Pons (tissue), 1 donor: ENCODE measurements at places on chromosomes 6 and 20.

DNA sequence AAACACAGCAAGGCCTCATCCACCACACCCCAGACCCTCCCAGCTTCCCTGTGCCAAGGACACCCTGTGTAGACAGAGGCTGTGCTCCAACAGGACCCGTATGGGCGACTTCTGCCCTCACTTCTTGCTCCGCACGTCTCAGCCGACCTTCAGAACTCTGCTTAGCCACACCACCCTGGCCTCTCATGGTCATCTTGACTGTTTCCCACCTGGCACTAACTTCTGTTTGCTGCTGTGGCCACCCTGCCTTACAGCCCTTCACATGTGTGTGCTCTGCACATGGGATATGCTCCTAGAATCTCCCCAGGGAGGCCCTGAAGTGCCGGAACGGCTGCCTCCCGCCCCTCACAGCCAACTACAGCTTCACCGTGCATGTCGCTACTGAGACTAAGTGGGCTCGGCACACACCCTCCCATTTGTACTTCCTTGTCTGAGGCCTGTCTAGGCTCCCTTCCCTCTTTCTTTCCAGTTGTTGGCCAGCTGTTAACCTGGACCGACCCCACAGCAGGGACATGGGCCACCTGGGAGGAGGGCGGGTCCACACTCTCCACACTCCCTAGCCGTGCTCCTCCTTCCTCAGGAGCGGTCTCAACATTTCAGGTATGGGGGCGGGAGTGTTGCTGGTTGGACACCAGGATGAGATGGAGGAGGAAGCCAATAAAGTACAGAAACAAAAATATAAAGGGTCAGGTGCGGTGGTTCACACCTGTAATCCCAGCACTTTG, 69.6 kb downstream of the PYGB start:
- DNase-seq, result no peak

DNA sequence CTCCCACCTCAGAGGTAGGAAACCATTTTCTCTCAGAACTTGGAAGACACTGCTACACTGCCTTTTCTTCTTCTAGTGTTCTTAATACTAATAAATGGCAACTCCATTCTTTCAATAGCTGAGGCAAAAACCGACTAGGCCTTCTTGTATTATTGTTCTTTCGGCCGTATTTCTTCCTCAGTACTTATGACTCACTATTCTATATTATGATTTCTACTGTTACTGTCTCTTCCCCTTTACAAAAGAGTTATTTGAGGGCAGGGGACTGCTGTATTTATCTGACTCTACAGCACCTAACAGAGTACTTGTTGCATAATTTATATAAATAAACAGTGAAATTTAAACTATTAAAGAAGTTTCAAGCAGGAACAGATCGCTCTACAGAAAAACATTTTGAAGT, 3.1 kb downstream of the DNAAF9 start:
- no peak for DNase-seq

DNA sequence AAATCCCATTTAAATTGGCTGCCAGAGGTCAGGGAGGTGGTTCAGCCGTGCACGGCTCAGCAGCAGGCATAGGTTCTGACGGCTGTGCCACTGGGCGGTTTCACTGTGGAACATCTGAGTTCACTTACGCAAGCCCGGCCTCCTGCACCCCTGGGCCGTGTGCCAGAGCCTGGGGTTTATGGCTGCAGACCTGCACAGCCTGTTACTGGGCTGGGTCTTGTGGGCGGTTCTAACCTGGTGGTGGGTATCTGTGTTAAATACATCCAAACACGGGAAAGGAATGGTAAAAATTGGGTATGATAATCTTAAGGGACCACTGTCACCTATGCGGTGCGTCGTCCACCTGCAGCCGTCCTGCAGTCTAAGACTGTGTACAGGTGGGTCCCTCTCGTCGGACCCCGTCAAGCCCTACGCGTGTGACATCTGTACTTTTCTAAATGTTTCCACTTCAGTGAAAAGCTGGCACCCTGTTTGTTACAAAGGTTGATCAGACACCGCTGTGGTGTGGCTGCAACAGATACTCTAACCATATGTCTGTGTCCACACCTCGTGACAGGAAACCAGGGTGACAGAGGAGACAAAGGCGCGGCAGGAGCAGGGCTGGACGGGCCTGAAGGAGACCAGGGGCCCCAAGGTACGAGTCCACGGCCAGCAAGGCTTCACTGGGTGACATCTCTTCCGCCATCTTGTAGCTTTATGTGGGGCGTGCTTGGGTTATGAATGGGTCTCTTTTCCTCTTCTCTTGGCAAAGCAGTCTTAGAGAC, 21.5 kb downstream of the COL9A3 start:
- DNase-seq, result no peak

DNA sequence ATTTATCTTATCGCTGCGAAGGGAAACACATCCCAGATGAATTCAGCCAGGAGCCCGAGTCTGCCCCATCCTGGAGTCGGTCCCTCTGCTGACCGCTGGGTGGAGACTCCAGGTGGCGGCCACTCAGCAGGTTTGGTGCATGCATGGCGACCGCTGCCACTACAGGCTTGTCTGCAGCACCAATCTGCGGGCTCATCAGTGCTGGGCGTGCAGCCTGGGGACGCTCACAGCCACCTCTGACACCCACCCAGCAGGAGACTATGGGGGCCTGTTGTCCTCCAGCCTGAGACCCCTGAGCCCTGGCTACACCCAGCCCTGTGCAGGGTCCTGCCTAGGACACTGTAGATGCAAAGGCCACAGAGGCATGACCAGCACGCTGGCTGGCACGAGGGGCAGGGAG, 40.5 kb upstream of the GATA5 start:
- DNase-seq, result no peak

- no peak for DNase-seq
Measured at GRCh38 chr6:137761072-137761471, 106.0 kb upstream of the TNFAIP3 start.

DNA sequence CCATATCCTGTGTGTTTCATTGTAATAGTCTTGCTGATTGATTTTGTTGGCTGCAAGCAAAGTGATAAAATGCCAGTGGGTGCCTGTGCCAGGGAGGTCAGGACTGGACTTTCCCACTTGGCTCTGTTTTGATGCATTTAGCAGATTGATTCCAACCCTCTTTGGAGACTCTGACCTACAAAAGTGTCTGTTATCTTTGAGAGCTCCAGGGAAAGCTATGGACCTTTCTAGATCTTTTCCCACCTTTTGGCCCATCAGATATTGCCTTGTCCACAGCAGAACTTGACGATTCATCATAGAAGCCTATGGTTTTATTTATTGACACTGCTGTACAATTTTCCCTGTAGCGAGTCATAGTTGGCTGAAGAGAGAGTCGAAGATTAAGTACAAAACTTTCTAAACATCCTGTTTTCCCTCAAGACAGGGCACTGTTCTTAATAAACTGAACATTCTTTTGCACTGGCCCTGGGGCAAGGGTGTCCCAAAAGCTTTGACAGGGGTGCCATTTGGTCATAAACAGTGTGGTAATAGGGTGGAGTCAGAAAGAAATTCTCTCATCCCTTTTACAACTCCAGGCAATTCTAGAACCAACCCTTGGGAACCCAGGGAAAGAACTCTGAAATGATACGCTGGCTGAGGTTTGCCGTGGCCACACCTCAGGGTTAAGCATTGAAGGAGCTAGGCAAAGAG, 53.7 kb downstream of the E2F3 start:
- DNase-seq, result no peak
